C1 segment of cervical spinal cord (tissue), 14 donors: ENCODE measurements at places on chromosomes 13 and 19.

GRCh38 chr13:77222909-77223308, 104.0 kb downstream of the MYCBP2 start:
- no peak for DNase-seq

DNA sequence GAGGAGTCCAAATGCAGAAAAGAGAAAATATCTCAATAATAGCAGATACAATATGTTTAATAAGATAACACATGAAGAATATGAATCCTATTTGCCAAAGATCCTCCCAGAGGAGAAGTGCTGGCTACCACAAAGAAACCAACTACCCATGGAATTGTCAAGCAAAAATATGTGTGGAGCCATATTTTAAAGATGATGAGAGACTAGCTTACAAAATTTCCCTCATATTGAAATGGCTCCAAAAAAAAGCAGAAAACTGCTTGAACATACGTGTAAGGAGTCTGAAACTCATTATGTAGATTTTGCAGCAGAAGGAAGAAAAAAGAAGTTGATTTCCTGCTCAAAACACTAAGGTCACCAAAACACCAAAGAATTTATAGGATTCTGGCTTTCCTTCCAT, 94.2 kb downstream of the USP12 start:
- DNase-seq: no peak

DNA sequence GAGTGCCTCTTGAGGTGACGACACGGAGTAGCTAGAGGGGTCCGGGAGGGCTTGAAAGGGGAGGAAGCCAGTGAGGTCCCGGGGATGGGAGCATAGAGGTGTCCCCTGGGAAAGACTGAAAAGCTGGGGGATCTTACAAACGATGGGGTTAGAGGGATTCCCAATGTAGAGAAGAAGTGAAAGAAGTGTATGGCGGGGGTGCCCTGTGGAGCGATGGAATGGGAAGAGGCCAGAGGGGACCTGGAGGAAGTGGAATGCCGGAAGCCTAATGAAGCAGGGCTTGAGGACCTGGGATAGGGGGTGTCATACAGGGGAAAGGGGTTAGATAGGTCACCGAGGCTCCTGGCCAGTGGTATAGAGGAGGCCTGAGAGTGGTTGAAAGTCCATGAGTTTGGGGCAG, 580 bp downstream of the AP2A1 start:
- no peak for DNase-seq

DNA sequence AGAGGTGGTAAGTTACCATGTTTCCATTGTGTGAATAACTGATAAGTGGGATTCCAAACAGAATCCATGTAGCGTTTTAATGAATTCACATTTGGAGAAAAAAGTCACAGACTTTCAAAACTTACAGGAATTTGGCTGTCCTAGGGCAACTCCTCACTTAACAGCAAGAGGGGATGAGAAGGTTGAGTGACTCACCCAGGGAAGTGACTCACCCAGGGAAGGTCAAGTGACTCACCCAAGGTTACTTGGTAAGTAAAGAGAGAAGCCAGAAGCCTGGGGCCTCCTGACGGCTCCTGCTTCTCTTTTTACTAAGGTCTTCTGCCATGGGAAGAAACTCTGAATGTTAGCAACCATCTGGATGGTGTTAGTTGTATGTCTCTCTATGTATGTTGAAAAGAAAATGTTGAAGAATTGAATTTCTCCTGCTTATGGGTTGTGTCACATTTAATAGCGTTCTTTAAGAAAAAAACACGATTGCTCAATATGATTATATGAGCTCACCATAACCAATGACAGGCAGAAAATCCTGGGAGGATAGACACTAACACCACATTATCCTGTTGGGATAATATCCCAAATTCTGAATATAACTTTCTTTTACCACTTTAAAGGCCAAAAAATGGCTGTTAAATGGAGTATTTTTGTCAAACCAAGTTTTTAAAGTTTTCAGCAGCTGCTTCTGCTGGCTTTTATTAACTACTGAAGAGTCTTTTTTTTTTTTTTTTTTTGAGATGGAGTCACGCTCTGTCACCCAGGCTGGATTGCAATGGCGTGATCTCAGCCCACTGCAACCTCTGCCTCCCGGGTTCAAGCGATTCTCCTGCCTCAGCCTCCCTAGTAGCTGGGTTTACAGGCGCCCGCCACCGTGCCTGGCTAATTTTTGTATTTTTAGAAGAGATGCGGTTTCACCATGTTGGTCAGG, 195.6 kb downstream of the GGACT start:
- DNase-seq: no peak

DNA sequence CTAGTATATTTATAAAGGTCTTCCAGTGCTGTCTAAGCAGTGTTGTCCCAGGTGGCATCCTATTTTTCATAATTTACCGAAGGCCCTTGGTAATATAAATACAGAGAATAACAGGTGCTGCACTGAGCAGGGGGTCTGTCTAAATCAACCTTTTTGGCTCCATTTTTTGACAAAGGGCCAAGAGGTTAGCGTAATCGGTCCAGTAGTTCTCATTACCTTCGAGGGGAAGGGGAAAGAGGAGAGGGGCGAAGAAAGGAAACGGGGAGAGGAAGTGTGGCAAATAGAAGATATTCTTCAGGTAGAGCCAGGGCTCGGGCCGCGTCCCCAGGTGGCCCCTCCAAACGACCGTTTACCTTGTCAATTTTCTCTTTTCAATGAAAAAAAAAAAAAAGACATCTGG, 749 bp upstream of the PAN3 start:
- DNase-seq: no peak

GRCh38 chr13:45896285-45896684, 44.7 kb upstream of the SIAH3 start:
- no peak for DNase-seq

DNA sequence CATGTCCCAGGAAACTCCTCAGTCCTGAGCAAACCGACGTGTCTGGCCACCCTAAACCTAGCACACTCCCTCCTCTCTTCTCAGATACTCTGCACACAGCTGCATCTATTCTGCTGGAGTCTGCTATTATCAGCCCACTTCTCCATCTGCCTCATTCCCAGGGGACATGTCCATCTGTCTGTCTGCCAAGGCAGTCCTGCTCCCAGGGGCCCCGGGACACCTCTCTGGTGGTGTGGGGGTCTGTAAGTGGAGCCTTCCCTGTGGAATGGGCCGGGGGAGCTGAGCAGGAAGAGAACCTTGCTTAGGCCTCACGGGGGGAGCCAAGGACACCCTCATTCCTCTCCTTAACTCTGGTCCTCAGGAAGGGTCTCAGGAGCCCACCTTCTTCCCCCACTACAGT, 72.7 kb downstream of the ERICH6B start:
- no peak for DNase-seq

GRCh38 chr19:29173896-29174295, 39.1 kb downstream of the UQCRFS1 start:
- no peak for DNase-seq
